Parietal lobe (tissue), 2 donors: ENCODE measurements at places on chromosomes 7 and 10. TPM values are rescaled to one million over a fixed set of nuclear protein-coding genes. Genes with fewer than 3 reads are reported as not detected.

The ANKRD2 gene
- not detected for total RNA-seq

The HOXA3 gene
- not detected for total RNA-seq

The UNCX gene
- total RNA-seq: not detected

The SLC4A2 gene
- 10.6 TPM for total RNA-seq

The KCNIP2 gene
- 11.3 TPM for total RNA-seq

The NUTM2D gene
- total RNA-seq: 11.9 TPM

The PLAU gene
- 0.94 TPM for total RNA-seq

The RBM20 gene
- 2.5 TPM for total RNA-seq

The C10orf53 gene
- not detected for total RNA-seq

The ST8SIA6 gene
- 11.6 TPM for total RNA-seq

The AS3MT gene
- total RNA-seq: 13.8 TPM

The IFIT1 gene
- total RNA-seq: 3.4 TPM

The GRM8 gene
- 5.3 TPM for total RNA-seq

The PRF1 gene
- total RNA-seq: not detected

The FFAR4 gene
- total RNA-seq: not detected
